ENCODE measurements at places on chromosomes 16 and 17.
A peak's percentile ranks its signal among the peaks of the same experiment; 100 is the strongest.

GRCh38 chr16:81204798-81205680 lies 33.5 kb upstream of the BCO1 start:
- DNase-seq, result peak; percentile 63

DNA sequence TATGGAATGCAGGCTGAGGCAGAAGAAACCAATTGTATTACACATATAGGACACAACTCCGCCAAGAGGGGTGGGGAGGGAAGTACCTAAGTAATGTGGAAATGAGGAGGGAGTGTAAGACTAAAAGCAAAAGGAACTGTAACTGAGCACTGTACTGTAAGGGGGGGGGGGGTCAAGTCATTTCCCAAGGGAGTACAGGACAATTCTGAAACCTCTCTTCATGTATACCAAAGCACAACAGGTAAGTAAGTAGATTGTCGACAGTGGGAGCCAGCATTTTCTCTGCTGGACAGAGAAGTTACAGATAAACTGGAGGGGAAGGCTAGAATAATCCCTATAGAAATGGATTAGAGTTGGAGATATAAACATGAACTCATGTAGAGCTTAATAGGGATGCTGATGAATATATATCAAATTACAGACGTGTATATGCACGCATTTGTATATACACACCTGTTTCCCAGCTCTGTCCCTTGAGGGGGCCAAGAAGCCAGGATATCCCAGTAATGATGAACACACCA lies 6.4 kb downstream of the USP22 start:
- peak; percentile 22 for DNase-seq

DNA sequence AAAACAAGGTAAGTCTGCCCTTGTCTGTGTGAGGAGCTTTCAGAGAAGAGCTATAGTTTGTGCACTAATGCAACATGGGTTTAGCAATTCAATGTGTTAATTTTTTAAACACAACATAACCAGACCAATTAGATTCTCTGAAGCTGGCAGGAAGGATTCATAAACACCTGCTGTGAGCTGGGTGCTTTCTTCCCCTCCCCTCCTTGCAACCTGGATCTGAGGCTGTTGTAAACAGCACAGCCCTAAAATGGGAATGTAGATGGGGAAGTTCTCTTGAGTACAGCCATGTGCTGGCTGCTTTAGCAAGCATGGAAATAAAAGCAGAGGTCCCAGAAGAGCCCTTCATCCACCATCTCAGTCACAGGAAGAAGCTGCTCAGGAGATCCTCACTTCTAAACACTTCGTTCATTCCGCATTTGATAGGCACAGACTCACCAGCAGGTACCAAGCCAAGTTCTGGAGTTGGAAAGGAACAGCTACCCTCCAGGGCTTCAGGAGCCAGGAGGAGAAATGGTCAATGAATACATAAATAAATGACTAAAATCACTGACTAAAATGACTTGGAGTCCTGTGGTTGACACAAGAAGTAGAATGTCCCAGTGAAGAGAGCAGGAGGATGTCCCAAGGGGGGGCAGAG lies 21.7 kb downstream of the AXIN2 start:
- DNase-seq, result no peak

DNA sequence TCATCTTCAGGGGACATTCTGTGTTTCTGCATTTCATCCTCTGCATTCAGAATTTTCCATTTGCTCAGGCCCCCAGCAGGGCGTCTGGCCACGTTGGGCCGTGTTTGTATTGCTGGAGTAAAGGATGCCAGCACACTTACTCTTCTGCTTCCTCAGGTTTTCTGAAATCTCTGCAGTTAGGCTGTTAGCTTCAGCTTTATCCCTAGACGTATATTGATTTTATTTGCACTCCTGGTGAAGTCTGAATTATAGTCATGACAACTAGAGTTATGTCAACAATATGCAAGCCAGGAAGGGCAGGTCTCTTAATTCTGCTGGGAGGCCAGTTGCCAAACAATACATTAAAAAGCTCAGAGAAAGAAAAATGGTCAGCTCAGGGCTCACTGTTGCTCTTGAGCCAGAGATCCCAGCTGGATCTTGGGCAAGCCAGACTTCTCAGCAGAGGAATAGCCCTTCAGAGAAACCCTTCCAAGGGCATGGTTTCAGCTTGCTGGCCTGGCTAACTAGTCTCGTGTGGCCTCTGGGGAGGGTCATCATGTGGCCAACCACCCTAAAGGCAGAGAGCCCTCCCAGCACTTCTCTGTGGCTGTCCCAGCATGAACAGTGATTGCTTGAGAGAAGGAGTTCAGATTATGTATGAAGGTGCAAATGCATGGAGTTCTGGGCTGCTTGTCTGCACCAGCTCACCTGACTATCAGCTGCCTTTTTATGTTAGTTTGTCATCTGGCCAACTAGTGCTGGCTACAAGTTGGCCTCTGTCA lies 110.2 kb upstream of the CACNG5 start:
- no peak for DNase-seq

- no peak for DNase-seq
These were observed 832 bp upstream of the SRRM2 start for GRCh38 chr16:2751577-2752034.

DNA sequence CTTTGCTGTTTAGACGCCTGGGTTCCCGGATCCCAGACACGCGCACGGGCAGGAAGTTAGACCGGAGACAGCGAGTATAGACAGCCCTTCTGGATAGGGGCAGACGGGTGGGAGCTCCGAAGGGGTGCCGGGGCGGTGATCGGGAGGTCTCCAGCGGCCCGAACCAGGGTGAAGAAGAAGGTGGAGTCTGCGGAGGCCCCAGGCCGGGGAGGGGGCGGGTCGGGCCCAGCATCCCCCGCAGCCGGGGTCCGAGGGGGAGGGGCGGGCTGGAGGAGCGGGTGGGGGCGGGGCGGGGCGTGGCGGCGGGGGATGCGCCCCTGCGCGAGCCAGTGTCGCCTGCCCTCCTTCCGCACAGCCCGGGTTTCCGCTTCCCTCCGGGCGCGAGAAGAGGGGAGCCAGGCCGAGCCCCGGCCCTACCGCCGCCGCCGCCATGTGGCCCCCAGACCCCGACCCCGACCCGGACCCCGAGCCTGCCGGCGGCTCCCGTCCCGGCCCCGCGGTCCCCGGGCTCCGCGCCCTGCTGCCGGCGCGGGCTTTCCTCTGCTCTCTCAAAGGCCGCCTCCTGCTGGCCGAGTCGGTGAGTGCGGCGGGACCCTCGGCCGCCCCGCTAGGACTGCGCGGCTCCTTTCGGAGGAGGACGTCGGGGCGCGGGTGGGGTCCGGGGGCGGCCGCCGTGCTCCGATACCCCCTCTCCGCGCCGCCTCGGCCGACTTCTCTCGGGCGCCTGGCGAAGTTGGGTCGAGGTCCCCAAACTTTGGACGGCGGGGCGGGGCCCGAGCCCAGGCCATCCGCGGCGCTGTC lies at the start of gene CMTM3:
TSS of gene CMTM3 (plus strand) at position 329 of the 801 bp plus-strand sequence. CDS start at position 431, 102 bp downstream.
- peak; percentile 73 for DNase-seq

DNA sequence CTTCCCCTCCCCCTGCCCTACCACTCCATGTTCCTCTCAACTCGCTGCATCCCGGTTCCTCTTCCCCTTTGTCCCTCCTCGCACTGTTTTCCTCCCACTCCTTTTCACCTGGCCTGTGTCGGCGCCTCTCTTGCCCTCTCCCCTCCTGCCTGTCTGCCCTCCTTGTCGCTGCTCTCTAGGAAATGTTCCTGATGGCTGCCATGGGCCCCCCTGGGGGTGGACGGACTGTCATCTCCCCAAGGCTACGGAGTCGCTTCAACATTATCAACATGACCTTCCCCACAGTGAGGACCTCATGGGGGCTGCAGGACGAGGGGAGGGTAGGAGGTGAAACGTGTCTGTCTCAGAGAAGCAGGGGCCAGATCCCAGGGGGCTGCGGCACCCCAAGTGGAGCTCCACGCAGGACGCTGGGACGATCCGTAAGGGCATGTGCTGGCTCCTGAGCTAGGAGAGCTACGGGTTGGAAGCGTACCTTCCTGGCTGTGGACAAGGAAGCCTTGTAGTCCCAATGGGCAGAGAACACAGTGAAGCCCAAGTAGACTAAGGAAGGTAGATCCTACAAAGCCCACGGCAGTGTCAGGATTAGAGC lies 39.8 kb upstream of the KDM6B start:
- no peak for DNase-seq

GRCh38 chr16:1429631-1430030 lies 1.2 kb upstream of the PERCC1 start:
- no peak for DNase-seq

DNA sequence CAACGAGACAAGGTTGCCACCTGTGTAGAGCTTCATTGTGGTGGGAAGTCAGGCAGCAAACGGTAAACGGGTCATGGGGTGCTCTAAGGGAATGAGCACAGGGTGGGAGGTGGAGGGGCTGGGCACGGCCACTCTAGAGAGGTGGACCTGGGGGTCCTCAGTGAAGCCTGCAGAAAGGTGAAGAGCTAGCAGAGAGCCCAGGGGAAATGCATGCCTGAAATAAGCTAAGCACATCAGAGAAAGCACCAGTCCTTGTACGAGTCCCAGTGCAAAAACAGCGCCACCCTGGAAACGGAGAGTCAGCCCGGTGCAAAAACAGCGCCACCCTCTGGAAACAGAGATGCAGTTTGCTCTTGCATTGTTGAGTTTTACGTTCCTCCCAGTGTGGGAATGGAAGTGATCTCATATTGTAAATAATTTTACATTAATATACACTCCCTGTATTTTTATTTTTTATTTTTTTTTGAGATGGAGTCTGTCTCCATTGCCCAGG lies 65.0 kb downstream of the TBC1D16 start:
- DNase-seq, result peak; percentile 44

- DNase-seq, result no peak
These were observed 144.6 kb upstream of the FOXF1 start for GRCh38 chr16:86365513-86366273.

DNA sequence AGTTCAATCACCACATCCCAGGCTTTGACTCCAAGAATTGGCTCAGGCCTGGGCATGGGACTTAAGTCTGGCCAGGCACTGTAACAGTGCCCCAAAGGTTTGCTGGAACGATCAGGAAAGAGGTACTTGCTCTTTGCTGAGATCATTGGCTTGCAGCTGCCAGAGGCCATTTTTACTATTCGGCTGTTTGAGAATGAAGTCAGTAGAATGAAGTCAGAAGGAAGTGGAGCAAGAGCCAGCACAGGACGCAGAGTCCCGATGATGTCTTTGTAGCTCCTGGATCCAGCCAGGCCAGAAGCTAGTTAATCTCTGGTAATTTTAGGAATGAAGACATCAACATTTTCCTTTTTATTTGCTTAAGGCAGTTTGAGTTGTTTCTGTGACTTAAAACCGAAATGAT lies 195.5 kb downstream of the RAB11FIP4 start:
- DNase-seq, result no peak

- no peak for DNase-seq
These were observed 17.4 kb upstream of the STAC2 start for GRCh38 chr17:39243155-39243554.

DNA sequence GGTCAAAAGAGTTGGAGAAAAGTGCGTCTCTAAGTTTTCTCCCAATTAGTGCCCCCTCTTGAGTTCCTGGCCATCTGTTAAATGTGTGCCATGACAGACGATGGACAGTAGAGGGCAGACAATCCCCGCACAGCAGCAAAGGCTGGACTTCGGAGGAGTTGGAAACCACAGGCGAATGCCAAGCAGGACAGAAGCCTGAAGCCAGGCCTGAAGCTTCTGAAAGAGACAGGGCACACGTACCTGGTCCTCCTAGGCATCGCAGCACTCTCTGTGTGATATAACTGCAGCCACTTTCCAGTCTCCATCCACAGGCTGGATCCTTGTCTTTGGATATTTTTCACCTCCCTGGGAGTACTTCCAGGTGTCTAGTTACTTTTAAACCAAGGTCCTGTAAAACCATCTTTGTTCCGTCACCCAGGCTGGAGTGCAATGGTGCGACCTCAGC lies 14.5 kb downstream of the C17orf100 start:
- peak; percentile 77 for DNase-seq

DNA sequence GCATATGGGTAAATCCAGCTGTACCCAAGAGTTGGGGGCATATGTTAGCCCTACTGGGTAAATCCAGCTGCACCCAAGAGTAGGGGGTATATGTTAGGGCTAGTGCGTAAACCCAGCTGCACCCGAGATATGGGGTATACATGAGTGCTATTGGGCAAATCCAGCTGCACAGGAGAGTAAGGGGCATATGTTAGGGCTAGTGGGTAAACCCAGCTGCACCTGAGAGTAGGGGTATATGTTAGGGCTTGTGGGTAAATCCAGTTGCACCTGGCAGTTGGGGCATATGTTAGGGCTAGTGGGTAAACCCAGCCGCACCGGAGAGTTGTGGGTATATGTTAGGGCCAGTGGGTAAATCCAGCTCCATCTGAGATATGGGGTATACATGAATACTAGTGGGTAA lies 80.9 kb downstream of the WWOX start:
- DNase-seq, result no peak

Measured in KBM-7 (cell line).